ENCODE measurements at places on chromosomes 7 and 10.

GRCh38 chr7:66143876-66144332 is 29.3 kb downstream of the CRCP start:
- no peak for DNase-seq

DNA sequence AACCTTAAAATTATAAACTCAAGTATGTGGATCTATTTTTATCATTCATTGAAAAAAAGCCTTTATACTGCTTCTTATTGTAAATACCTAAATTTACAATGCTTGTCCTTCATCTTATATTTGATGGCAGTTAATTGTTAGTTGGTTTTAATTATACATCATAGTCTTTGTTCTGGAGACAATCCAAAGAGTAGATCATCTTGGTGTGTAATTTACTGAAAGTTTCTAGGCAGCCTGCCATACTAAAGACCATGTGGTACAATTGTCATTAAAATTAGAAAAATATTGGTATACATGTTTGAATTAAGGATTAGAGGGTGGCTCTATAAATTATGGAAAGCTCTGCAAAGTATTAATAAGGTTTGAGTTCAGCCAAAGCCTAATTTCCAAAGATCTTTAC is 231.4 kb downstream of the KCND2 start:
- DNase-seq, result peak; percentile 90

DNA sequence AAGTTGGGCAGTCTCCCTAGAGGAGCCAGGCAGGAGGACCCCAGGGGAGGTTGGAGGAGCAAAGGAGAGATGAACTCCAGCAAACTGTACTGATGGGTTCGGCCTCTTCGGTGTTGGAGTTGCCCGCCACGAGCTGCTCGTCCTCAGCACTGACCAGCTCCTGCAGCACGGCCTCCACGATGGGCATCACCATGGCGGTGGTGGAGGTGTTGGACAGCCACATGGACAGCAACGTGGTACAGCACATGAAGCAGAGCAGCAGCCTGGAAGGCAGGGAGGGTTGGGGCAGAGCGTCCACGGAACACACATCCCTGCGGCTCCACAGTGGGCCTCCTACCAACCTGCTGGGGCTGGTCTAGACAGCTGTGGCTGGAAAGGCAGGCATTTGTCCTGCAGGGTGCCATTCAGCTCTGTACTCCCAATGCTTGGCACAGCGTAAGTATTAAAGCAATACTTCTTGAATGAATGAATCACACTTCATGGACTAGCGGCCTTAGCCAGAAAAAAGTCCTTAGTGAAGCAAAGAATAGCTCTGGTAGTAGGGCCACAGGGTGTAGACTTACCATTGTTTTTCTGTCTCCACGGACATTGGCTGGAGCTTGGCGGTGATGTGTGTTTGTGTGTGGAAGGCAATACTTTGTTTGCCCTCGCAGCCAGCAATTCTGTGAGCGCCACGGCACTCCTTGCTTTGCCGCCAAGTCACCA is 21.8 kb downstream of the SLC13A4 start:
- DNase-seq, result no peak

DNA sequence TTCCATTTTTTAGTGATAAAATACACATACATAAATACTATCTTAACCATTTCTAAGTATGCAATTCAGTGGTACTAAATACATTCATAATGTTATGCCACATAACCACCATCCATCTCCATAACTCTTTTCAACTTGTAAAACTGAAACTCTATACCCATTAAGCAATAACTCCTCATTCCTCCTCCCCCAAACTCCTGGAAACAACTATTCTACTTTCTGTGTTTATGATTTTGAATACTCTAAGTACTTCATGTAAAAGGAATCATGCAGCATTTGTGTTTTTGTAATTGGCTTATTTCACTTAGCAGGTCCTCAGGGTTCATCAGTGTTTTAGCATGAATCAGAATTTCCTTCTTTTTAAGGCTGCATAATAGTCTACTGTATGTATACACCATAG is 131.8 kb downstream of the TES start:
- no peak for DNase-seq

GRCh38 chr10:43166880-43167497 is 28.7 kb downstream of the CSGALNACT2 start:
- DNase-seq, result no peak

DNA sequence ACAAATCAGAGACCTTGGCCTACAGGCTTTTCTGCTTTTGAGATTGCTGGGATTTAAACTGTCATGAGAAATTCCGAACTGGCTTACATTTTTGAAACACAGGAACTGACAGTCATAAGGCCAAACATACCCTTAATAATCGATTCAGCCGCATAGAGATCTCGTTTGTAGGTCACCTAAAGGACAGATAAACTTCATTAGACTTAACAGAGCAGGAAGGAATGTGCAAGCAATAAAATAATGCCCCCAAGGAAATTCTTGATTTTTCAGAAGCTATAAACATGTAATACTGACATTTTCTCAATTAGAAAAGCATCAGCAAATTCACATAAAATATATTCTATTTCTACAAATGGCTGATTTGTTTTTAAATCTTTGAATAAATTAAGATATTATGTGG is 120.0 kb downstream of the CRPPA start:
- DNase-seq, result no peak

GRCh38 chr10:21687266-21688008 is 153.4 kb downstream of the MLLT10 start:
- no peak for DNase-seq

GRCh38 chr10:90403211-90404000 is 454.4 kb downstream of the HTR7 start:
- DNase-seq, result no peak

DNA sequence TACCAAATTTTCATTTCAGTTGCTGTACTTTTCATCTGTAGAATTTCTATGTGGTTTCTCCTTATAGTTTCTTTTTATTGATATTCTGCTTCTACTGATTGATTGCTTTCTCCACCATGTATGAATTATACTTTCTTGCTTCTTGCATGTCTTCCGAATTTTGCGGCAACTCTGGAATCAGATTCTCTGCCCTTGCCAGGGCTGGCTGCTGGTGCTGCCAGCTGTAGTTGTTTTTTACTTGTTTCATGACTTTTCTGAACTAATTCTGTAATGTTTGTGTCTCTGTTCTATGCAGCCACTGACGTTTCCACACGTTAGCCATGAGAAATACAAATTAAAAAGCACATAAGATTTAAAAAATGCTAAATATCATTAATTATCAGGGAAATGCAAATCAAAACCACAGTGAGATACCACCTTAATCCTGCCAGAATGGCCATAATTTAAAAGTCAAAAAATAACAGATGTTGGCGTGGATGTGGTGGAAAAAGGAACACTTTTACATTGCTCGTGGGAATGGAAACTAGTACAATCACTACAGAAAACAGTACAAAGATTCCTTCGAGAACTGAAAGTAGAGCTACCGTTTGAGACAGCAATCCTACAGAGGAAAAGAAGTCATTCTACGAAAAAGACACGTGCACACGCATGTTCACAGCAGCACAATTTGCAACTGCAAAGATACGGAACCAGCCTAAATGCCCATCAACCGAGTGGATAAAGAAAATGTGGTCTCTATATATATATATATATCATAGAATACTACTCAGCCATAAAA is 51.5 kb downstream of the MAD1L1 start:
- no peak for DNase-seq

DNA sequence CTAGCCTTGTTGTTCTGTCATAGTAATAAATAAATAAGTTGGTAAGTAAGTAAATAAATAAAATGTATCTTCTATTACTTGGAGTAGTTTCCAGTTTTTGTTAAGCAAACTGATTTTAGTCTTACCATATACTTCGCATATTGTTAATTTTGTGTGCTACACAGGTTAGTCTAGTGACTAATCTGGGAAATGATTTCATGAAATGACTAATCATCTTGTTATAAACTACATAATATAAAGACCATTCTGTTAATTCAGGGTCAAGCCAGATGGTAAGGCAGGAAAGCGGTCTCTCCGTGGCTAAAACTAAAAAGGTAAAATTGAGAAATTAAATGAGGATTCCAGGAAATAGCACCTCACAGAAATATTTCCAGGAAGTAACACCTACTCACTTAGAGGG is 58.5 kb upstream of the FOXP2 start:
- DNase-seq, result no peak

DNA sequence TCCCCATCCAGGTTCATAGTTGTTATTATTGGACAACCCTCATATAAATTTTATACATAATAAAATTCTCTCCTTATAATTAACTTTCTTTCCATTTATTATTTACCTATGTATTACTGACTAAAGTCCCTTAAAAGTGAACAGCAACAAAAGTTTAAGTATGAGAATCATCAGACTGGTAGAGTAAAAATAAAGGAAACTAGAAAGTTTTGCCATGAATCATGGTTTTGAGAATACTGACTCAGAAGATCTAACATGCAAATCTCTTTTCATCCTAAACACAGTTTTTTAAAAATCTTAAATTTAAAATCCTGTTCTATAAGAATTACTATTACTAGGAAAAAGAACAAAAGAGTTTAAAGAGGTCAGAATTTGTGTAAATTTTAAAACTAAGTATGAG is 32.1 kb downstream of the HERC4 start:
- no peak for DNase-seq

- DNase-seq, result no peak
Observed at GRCh38 chr7:103793614-103794013, 195.8 kb downstream of the RELN start.

DNA sequence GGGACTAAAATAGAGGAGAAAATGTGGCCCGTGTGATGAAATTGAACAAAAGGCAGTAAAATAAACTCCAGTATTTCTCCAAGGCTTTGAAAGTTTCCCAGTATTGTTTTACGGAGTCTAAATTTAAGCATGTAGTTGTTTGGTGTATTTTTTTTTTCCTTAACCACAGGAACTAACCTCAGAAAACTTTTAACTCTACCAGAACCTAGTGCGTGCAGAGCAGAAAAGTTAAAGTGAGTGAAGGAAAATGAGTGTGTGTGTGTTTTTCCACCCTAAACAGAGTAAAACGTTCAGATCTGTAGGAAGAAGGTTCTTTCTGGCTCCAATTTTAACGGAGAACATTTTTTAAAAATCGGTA is 812 bp downstream of the PROSER2 start:
- no peak for DNase-seq

- no peak for DNase-seq
Observed at GRCh38 chr10:53786236-53786900, 1013.8 kb upstream of the MBL2 start.

- no peak for DNase-seq
Observed at GRCh38 chr7:40551685-40552576, 417.1 kb downstream of the SUGCT start.

DNA sequence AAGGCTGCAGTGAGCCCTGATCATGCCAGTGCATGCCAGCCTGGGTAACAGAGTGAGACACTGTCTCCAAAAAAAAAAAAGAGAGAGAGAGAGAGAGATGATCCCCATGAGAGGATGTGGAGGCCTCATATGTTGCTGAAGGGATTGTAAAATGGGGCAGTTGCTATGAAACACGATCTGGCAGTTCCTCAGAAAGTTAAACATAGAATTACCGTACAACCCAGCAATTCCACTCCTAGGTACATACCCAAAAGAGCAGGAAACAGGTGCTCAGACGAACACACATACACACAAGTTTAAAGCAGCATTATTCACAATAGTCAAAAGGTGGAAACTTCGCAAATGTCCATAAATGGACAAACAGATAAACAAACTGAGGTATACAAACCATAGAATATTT is 27.4 kb upstream of the CYTH3 start:
- no peak for DNase-seq

DNA sequence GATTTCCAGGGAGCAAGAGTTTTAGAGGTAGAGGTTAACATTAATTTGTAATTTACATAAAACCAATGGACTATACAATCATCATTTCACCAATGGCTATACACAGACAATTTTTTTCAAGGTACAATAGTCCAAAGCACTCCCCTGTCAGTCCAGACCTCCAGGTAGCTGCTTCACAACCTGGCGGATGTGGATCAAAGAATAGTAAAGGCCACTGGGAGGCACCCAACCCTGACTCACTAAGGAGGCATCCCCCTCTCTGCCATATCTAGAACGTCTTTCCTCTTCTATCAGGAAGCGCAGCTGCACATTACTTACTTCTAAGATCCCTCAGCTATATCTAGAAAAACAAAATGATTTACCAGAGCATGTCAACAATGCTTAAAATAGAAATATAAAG is 217.7 kb upstream of the AOAH start:
- no peak for DNase-seq

- DNase-seq, result no peak
Observed at GRCh38 chr7:55251313-55251712, 113.8 kb upstream of the LANCL2 start.

GRCh38 chr7:112005205-112005775 is 200.9 kb downstream of the DOCK4 start:
- DNase-seq, result no peak

DNA sequence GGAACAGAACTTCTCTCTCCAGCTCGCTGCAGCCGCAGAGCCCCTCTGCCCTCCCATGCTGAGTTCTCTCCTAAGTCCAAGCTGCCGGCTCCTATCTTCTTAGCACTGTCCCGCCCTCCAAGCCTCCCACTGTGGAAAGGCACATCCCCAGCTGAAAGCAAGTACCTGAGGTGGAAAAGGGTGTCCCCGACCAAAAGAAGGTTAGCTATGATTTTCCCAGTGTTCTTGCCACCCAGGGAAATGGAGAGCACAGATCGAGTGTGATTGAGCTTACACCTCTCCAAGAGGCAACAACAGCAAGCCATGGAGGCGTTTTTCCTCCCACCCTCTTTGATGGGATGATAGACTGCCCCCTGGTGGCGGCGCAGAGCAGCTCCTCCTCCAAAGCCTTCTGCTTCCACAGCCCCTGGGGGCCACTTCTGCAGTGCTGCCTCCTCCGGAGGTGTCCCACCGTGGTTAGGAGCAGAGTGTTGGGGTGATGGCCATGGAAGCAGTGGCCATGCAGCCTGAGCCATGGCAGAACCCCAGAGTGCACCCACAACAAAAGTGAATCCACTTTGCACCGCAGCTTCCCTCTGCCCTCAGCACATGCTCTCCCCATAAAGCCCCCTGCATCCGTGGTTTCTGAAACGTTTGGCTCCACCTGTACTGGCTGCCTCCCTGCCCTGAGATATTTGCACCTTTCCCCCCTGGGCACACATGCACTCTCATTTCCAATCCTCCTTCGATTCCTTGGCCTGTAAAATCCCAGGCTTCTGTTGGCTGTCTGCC is 143.1 kb upstream of the STK17A start:
- no peak for DNase-seq

- no peak for DNase-seq
Observed at GRCh38 chr7:128841921-128842673, 11.9 kb downstream of the FLNC start.

DNA sequence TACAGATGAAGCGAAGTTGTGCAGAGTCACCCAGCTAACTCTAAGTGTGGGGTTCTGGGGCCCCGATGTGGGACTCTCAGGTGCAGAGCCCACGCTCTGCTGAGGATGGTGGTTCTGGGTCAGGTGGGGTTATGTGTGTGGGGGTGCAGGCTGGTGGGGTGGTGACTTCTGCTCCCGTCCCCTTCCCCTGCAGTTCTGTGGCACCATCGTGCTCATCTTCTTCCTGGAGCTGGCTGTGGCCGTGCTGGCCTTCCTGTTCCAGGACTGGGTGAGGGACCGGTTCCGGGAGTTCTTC is 28.6 kb upstream of the SH2D4B start:
- DNase-seq, result no peak

- no peak for DNase-seq
Observed at GRCh38 chr7:129840757-129841156, 112.0 kb downstream of the UBE2H start.

GRCh38 chr7:149310113-149310836 is 48.3 kb downstream of the ZNF783 start:
- DNase-seq, result peak; percentile 5

GRCh38 chr10:12614177-12614995 is 265.0 kb downstream of the CAMK1D start:
- DNase-seq, result no peak

Data from NCI-H2081 treated with DMSO at 0.1 percent for 48 hours (cell line).